Activated CD4-positive, alpha-beta memory T cell treated with anti-CD3 and anti-CD28 coated beads for 36 hours (primary cell): ENCODE measurements at places on chromosomes 3 and 15.

- no peak for DNase-seq
Observed at GRCh38 chr3:101939361-101940049, 90.2 kb downstream of the NFKBIZ start.

GRCh38 chr3:44525060-44525459 is 29.9 kb upstream of the ZKSCAN7 start:
- DNase-seq: no peak

DNA sequence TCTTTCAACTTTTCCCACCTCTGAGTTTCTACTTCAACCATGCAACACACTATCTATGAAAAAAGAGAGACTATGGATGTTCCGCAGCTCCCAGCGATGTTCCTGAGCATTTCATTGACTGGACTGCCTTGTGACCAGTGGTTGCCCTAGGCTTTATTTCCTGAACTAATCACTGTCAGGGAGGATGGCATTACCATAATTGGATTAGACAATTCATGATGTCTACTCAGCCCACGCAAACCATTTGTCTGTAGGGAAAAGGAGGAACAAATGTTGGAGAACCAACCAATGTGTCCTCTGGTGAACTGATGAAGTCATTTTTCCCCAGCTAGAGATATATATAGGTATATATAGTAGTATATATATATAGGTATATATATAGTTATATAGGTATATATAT is 229.3 kb upstream of the MCTP2 start:
- no peak for DNase-seq

DNA sequence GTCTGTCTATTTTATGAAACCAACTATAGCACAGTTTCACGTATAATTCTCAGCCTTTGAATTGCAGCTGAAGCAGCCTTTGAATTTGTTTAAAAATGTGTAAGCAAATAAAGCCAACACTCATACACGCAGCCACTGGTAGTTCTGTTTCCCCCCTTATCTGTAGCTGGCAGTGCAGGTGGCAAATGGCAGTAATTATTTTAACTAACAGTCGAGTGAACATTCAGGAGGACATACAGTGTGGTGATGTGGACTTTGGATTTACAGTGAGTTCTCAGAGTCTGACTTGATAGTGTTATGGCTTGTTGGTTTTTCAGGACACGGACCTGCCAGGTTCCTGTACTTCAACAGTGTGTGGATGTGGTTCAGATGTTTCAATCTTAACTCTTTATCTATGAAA is 64.0 kb upstream of the SKOR1 start:
- DNase-seq: no peak

DNA sequence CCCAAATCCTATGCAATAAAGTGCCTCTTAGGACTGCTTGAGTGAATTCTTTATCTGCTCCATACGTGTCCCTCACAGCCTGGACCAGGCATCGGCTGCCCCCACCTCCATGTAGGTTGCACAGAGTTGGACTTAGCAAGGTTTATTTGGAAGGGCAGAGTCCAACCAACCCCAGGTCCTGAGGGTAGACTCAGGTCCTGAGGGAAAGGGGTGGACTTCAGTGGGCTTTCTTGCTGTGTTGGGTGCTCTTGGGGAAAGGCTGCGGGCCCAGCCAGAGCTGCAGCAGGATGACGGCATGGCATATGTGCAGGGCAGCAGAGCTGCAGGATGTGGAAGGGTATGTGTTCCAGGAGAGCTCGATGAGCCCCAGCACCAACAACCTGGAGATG is 6.5 kb downstream of the ALG3 start:
- DNase-seq: no peak

DNA sequence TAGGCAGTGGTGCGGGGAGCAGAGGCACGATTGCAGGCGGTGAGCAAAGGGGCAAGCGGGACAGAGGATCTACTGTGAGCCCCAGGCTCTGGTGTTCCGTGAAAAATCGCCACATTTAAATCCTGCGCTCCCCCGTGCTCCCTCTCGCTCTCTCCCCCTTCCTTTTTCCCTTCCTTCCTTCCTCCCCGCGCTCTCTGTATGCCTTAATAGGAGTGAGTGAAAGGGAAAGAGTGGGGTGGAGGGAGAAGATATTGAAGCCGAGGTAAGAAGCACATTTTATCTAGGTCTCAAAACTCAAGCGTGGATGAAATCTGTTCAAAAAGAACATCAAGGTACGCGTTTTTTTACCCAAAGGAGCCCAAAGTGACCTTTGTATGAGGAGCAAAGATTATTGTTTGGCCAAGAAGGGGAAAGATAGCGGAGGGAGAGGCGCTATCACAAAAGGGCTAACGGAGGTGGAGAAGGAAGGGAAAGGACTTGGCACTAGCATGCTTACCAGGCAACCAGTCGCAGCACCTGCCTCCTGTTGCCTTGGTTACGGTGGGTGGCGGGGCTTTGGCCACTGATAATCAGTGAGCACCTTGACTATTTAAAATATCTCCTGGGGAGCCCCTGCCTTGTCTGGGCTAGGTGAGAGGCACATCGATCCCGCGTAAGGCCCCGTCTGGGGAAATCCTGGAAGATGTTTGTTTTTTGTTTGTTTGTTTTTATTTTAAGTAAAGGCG is 14.9 kb upstream of the AEN start:
- no peak for DNase-seq

GRCh38 chr3:66449411-66449974 is 51.3 kb downstream of the LRIG1 start:
- no peak for DNase-seq

GRCh38 chr15:33158366-33158765 is 36.1 kb downstream of the FMN1 start:
- no peak for DNase-seq

GRCh38 chr3:129121792-129122411 is at the start of gene RAB43:
Gene RAB43 (minus strand): TSS chr3:129121804. CDS start chr3:129121489, 315 bp downstream.
- peak; percentile 88 for DNase-seq

DNA sequence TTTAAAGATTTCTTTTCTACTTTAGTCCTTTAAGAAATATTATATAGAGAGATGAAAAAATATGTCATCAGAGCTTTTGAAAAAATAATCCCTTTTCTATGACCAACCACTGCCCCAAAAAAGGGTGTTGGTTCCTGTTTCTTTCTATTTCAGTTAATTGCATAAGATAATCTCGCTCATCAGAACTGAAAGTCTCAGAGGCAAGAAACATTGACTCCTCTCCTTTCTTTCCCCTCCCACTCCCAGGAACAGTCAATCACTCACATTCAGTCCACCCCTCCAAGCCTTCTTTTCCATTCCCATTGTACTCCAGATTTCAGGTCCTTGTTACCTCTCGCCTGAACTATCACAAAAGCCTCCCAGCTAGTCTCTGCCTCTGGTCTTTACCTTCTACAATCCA is 153.7 kb upstream of the ABI3BP start:
- DNase-seq: no peak

GRCh38 chr3:144301863-144302262 is 330.2 kb downstream of the DIPK2A start:
- no peak for DNase-seq
